ENCODE measurements at places on chromosomes 12 and 14.

DNA sequence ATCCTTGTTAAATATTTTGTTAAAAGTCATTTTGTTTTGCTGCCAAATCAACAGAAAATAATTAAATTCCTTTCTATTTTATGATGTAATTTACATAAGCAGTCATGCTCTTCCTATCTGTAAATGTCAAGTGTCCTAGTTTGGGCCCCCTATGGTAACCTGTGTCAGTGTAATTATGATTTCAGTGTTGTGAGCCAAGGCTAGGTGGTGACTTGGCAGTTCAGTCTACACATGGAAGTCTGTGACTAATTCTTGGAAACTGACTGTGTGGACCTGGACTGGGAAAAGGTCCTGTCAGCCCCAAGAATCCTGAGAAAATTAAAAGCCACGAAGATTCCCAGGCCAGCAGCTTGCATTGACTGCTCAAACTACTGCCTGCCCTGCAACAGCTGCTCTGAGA is 371.0 kb downstream of the FUT8 start:
- DNase-seq = no peak

DNA sequence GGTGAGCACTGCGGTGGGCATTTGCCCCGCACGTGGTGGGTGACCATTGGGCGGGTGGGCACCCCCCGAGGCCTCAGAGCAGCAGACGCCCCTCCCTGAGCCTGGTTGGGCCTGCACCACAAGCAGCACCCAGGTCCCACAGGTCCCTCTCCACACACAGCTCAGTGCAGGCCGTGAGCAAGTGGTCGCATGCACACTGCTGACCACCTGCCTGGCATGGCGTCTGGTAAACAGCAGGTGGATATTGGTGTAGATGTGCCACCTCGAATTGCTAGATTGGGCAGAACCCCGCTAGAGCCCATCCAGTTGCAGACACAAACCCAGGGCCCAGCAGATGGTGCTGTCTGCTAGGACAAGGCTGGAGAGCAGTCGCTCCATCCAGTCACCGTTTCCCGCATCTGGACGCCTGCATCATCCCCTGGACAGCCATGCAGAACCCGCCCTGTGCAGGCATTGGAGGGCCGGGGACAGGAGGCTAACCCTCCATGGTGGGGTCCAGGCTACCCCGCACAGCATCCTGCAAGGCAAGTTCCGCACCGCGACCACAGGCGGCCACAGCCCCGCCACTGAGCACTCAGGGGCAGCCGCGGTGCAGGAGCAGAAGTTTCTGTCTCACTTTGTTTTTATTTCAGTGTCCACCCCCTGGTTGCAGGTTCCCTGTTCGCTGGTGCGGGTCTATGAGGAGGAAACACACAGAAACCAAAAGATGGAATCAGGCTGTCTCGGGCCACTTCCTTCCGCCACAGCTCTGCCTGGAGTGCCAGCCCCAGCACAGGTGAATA is 45.6 kb upstream of the RIMBP2 start:
- DNase-seq = peak; percentile 57

GRCh38 chr14:92495027-92495426 is 18.6 kb upstream of the RIN3 start:
- DNase-seq = no peak

- DNase-seq = no peak
Observed at GRCh38 chr12:51012570-51013236, 13.5 kb downstream of the SLC11A2 start.

DNA sequence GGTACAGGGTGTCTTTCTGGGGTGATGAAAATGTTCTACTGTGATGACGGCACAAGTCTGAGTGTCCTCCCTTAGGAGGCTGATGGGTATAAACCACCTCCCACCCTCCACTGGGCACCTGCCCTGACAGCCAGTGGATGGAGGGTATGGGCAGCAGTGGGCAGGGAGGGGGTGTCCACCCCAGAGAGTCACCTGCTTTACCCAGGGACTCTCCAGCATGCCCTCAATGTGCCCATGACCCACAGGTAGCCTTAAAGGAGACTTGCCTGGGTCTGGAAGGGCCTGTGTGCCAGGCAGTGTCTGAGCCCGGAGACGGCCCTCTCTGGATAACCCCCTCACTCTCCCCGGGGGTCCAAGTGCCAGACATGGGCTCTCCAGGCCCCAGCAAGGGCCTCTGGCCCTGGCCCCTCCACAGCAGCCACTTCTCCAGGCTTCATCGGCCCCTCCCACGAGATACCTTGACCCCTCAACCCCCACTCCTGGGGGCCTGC is 38.8 kb downstream of the CCNK start:
- no peak for DNase-seq

DNA sequence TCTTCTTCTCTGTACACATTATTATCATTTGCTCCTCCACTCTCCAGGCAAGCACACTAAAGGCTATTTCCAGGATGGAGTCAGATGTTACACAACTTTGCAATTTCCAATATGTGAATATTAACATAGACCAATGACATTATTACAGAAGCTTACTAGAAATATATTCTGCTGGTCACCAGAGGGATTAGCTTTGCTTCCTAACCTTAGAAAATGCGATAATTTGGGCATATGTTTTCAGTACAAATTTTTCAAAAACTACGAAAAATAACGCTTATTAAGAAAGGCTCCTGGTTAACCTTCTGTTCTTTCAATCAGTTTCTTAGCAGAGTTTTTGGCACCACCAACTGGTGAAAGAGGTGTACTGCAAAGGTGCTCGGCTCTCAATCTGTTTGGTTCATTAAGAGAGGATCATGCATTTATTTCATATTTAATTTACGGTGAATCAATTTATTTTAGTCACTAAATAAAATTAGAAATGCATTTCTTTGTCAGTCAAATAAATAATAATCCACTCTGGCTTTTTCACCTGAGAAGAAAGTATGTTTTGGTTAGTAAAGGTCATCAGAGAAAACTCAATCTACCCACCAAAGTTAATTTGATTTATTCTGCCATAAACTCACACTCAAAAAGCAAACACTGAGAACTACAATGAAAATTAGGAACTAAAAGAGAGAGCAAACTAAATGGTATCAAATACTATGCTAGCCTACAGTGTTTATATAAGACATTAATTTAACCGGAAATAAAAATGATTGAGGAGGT is 39.2 kb downstream of the EFCAB11 start:
- peak; percentile 54 for DNase-seq

DNA sequence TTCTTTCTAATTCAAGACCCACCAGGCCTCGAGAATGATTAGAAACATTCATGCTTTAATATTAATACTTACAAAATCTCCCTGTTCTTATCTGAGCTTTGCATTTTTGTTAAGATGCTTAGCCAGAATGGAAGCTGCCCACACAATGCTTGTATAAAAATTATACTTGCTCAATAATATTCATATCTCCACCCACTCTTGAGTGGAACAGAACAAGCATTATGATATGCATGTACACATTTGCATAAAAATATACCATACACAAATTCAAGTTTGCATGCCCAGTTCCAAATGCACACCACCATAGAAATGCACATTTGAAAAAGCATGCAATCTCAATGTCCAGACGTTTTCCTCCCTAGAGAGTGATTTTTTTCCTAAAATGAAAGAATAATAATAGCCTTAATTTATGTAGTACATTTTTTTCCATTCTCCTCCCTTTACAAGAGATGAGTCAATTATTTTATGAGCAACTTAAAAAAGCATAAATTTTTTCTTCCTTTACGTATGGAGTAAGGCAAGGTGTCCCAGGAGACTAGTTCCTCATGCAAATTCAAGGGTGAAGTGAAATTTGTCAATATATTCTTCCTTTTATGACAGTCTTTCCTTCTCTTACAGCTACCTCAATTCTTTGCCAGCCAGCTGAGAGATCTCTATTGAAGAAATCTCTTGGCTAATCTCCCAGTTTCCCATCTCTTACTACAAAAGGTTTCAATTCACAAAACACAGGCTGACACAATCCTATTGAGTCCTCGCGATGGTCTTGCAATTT is 313.1 kb upstream of the GARIN6 start:
- no peak for DNase-seq

Data from activated CD4-positive, alpha-beta T cell treated with anti-CD3 and anti-CD28 coated beads, Interleukin-2, amount 50 U/mL, for 4 hours (primary cell).